Stimulated activated CD8-positive, alpha-beta memory T cell treated with anti-CD3 and anti-CD28 coated beads, Interleukin-7, amount 100 ng/mL, for 1 hour (primary cell): ENCODE measurements at places on chromosomes 6 and 20.

DNA sequence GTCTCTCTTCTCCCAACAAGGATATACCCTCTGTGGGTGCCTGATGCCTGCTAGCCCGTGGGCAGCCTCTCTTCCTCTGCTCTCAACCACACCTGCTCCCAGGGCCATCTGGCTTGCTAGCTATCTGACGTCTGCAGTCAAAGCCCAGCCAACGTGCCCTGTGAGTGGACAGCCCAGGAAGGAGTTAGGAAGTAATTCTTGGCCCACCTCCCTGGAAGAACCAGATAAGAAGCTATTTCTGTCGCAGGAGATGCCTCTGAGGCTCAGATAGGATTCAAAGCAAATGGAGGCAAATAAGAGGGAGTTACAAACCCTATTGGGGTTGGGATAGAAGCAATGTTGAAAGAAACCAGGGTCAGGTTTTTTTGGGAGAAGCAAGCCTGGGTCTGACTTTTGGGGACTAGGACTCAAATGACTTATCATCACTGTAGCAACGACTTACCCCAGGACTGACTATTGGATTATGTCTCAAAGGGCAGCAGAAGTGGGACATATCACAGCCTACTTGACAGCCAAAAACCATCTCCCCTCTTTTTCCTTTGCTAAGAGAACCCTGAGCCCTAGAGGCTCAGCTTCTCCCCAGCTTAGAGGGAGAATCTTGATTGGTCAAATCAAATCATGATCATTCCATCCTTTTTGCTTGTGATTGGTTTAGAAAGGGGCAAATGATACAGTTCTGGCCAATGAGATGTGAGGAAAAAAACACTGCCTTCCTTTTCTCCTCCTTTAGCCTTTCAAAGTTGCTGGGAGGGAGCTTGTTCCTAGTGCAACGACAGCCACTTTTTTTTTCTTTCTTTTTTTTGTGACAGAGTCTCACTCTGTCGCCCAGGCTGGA lies 18.0 kb upstream of the CDK5RAP1 start:
- no peak for DNase-seq

DNA sequence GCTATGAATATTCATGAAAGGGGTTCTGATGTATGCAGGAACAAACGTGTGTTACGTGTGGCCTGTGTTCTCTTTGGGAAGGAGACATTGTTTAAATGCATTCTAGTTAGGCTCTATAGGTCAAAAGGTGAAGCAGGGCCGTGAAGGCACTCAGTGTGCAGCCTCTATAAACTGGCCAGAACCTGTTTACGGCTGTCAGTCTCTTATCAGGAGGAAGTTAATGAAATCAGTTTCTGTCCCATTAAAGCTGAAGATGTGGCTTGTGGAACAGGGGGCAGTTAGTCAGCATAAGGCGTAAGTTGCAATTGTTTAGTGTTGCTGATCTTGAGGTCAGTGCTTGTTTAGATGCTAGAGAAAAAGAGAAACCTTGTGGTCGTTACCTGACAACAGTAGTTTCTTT lies 111.5 kb upstream of the KCNG1 start:
- no peak for DNase-seq

GRCh38 chr6:150830439-150831165 lies 34.9 kb upstream of the MTHFD1L start:
- DNase-seq: no peak

- no peak for DNase-seq
Observed at GRCh38 chr6:153852481-153852880, 186.6 kb upstream of the OPRM1 start.

DNA sequence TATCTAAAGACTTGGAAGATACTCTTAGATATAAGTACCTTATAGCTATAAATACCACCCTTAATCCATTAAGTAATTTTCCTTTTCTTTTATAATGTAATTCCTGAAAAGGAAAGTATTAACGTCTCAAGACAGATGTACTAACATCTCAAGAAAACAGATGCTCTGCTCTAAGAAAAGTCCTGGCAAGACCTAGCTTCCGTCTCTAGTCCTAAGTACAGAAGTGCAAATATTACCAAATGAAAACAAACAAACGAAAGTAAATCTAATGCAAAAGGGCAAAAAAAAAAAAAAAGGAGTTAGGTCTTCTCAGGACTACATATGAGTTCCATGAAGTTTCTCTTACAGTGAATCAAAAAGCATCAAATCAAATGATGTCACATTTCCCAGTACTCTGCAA lies 106.8 kb upstream of the PDE10A start:
- no peak for DNase-seq

DNA sequence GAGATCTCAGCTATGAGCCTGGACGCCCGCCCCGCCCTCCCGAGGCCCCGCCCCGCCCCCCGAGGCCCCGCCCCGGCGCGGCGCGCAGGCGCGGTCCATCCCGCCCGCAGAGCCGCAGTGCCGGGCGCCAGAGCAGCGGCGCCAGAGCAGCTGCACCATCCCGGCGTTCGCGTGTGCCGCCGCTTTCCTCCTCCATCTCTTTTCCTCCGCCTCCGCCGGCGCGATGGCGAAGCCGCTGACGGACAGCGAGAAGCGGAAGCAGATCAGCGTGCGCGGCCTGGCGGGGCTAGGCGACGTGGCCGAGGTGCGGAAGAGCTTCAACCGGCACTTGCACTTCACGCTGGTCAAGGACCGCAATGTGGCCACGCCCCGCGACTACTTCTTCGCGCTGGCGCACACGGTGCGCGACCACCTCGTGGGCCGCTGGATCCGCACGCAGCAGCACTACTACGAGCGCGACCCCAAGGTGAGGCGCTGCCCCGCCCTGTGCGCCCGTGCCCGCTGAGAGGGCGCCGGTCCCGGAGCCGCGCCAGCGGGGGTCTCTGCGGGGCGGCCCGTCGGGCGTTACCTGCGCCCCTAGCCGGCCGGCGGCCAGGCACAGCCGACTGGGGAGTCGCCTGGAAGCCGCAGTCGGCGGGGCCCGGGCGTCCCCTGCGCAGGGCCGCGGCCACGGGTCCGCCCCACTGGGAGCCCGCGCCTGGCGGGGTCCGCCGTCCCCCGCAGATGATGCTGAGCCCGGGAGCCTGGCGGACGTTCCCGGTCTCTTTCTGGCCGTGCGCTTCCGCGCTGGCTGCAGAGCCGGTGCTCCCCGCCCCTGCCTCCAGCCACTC lies at the start of gene PYGB:
PYGB (plus strand) TSS at position 130 of the 830 bp plus-strand sequence; CDS start at position 224, 94 bp downstream.
- DNase-seq: peak; percentile 44

- no peak for DNase-seq
Observed at GRCh38 chr6:153328194-153328593, 197.1 kb upstream of the RGS17 start.

GRCh38 chr20:30599990-30600389 lies 657.5 kb upstream of the DEFB115 start:
- DNase-seq: no peak

DNA sequence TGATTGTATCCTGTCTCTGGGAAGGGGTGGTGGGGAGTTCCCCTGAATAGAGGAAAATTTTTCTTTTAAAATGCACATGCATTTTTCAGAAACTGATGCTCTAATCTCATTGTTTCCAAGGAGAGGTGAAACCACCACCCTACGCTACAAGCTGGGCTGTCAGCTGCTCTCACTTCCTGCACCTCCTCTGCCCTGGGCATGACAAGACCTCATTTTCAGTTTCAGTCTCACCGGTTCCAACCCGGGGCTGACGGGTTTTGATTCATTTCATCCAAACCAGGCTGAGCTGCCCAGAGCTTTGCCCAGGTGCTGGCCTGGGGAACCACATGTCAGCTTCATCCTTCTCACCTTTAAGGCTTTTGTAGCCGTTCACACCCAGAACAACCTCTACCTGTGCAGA lies 99.7 kb downstream of the EYA2 start:
- DNase-seq: no peak

DNA sequence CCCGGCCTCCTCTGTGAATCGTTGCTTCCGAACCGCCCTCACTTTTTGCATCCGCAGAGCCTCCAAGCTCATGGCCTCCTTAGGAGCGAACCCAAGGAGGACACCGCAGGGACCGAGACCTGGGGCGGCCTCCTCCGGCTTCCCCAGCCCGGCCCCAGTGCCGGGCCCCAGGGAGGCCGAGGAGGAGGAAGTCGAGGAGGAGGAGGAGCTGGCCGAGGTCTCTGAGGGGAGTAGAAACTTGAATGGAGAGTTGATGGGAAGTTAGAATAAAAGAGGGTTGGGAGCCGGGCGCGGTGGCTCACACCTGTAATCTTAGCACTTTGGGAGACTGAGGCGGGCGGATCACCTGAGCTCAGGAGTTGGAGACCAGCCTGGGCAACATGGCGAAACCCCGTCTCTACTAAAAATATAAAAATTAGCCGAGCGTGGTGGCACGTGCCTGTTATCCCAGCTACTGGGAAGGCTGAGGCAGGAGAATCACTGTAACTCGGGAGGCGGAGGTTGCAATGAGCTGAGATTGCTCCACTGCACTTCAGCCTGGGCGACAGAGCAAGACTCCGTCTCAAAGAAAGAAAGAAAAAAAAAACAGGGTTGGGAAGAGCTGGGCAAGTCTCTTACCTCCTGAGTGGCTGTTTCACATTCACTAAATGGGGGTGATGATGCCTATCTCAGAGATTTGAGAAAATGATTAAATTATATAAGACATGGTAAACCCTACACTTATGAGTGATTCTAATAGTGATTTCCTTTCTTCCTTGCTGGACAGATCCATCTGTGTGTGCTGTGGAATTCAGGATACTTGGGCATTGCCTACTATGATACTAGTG lies 805 bp downstream of the MSH5 start:
- no peak for DNase-seq

DNA sequence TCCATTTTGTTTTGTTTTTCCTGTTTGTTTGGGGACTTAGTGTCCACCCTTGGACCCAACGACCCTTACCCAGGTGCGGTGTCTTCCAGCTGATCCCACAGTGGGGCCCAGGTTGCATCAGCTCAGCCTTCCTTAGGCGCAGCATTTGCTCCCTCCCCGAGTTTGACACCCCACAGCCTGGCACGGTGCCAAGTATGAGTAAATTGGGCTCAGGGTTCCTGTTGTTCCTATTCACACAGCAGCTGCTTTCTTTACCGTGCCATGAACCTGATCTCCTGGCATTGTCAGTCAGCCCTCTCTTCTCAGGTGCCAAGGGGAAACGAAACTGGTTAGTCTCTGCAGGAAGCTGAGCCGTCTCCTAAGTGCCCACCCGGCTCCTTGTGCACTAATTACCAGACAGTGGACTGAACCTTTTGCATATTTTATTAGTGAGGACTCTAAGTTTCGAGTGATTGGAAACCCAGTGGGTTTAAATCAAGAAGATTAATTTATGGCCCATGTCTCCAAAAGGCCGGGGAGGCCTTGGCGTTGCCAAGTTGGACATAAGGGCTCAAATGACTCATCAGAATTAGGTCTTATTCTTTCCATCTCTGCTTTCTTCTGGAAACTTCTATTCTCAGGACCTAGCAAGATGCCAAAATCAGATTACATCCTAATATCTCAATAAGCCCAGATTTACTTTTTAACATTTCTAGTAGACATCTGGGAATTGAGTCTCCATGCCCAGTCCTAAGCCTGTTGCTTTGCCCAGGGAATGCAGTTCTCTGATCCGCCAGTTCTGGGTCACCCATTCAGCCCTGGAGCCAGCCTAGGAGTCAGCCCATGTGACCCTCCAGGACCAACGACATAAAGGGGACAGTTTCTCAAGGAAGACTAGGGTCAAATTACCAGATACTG lies 68.8 kb downstream of the TSHZ2 start:
- no peak for DNase-seq

DNA sequence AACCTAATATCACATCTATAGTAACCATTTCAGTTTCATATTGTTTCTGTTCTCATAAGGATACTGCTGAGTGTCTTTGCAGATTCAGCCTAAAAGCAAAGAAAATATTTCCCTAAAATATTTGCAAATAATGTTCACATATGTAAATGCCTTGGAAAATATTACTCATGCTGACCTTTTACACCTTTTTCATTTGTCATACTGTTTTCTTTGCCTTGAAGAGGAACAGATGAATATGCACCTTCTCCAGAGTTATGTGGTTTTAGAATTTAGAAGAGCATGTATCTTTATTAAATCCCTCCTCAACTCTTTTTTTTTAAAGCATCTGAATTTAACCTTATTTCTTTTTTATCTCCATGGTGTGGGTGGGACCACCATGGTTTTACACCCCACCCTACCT lies 32.5 kb downstream of the NDUFAF5 start:
- no peak for DNase-seq

DNA sequence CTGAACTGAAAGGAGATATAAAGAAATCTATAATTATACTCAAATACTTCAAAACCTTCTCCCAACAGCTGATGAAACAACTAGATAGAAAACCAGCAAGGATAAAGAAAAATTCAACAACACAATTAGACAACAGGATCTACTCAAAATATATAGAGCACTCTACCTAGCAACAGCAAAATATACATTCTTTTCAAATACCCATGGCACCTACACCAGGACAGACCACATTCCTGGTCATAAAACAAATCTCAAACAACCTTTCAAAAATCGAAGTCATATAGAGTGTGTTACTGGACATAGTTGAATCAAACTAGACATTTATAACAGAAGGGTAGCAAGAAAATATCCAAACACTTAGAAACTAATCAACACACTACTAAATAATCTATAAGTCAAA lies 43.2 kb downstream of the RNF24 start:
- DNase-seq: no peak

DNA sequence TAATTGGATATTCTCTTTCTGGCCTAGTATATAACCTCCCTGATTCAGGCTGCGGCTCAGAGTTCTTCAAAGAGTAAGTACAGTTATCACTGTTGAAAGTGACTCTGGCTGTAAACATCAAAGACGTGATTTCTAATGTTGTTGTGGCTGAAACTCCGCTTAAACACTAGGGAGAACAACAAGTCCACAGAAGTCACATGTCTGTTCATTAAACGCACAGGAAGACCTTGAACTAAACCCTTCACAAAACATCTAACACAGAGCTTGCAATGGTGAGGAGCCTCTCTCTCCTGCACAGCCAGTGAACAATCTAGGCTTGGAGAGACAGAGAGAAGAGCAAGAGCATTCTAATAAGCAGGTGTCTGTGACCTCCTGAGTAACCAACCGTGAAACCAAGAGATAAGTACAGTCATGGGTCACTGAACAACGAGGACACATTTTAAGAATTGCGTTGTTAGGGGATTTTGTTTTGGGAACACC lies 249.3 kb downstream of the PRKN start:
- no peak for DNase-seq

DNA sequence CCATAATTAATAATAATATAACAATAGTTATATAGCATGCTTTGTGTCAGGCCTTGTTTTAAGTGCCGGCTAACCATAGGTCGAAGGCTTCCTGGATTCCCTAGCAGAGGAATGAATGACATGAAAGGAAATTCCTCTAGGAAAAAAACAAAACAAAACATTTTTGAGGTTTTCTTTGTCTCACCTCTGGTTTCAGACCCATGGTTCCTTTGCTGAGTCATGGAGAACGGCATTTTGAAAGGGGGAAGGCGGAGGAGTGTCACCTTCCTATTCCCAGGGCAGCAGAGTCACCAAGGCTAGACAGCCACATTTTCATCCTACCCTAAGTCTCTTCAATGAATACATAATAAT lies 25.3 kb upstream of the CCND3 start:
- DNase-seq: no peak

- DNase-seq: no peak
Observed at GRCh38 chr20:47456952-47457724, 44.5 kb upstream of the NCOA3 start.

GRCh38 chr6:98644063-98644462 lies 190.3 kb upstream of the POU3F2 start:
- no peak for DNase-seq

- DNase-seq: no peak
Observed at GRCh38 chr20:1890469-1891262, 4.5 kb upstream of the SIRPA start.
